ENCODE measurements at places on chromosomes 5 and 9. TPM values are rescaled to one million over a fixed set of nuclear protein-coding genes. Genes with fewer than 3 reads are reported as not detected.

CDH10 gene
- total RNA-seq = not detected

DNA sequence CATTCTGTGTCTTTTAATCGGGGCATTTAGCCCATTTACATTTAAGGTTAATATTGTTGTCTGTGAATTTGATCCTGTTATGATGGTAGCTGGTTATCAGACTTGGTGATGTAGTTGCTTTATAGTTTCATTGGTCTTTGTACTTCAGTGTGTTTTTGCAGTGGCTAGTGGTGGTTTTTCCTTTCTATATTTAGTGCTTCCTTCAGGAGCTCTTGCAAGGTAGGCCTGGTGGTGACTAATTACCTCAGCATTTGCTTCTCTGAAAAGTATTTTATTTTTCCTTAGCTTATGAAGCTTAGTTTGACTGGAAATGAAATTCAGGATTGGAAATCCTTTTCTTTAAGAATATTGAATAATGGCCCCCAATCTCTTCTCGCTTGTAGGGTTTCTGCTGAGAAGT, 156.9 kb downstream of the CNTLN start:
- no peak overlapping the region for H3K27ac ChIP-seq
- H3K4me3 ChIP-seq = no peak overlapping the region
- H3K27me3 ChIP-seq = no peaks in the 10 kb centered on the region
- DNase-seq = no peak
- no peaks in the 10 kb centered on the region for H3K36me3 ChIP-seq

GRCh38 chr5:142777099-142777498, 6.9 kb downstream of the ARHGAP26 start:
- no peak overlapping the region for H3K4me3 ChIP-seq
- H3K36me3 ChIP-seq = no peaks in the 10 kb centered on the region
- no peak overlapping the region for H3K27ac ChIP-seq
- no peak for DNase-seq
- no peaks in the 10 kb centered on the region for H3K27me3 ChIP-seq

GRCh38 chr9:131441441-131441840, 47.6 kb downstream of the PRRC2B start:
- no peak overlapping the region for H3K27ac ChIP-seq
- no peak for DNase-seq
- no peaks in the 10 kb centered on the region for H3K27me3 ChIP-seq
- H3K4me3 ChIP-seq = no peak overlapping the region
- H3K4me1 ChIP-seq = no peaks in the 10 kb centered on the region
- peaks cover 88% of the 10 kb centered on the region for H3K36me3 ChIP-seq

GRCh38 chr9:88064554-88064953, 73.7 kb downstream of the SPATA31C2 start:
- H3K4me1 ChIP-seq = no peaks in the 10 kb centered on the region
- no peak overlapping the region for H3K27ac ChIP-seq
- no peaks in the 10 kb centered on the region for H3K27me3 ChIP-seq
- H3K4me3 ChIP-seq = no peak overlapping the region
- no peaks in the 10 kb centered on the region for H3K36me3 ChIP-seq

- H3K4me1 ChIP-seq = peaks cover 30% of the 10 kb centered on the region
- H3K27me3 ChIP-seq = no peaks in the 10 kb centered on the region
- peak; percentile 40 for DNase-seq
- peak overlapping the region; percentile 9 for H3K4me3 ChIP-seq
These were observed 1107.0 kb upstream of the SEMA6A start for GRCh38 chr5:117681431-117682254.

- H3K4me3 ChIP-seq = no peak overlapping the region
- no peak for DNase-seq
- H3K4me1 ChIP-seq = no peaks in the 10 kb centered on the region
- no peak overlapping the region for H3K27ac ChIP-seq
- H3K36me3 ChIP-seq = no peaks in the 10 kb centered on the region
These were observed 624.0 kb upstream of the KLF4 start for GRCh38 chr9:108113596-108113995.

NLN gene
- 32.0 TPM for total RNA-seq

DNA sequence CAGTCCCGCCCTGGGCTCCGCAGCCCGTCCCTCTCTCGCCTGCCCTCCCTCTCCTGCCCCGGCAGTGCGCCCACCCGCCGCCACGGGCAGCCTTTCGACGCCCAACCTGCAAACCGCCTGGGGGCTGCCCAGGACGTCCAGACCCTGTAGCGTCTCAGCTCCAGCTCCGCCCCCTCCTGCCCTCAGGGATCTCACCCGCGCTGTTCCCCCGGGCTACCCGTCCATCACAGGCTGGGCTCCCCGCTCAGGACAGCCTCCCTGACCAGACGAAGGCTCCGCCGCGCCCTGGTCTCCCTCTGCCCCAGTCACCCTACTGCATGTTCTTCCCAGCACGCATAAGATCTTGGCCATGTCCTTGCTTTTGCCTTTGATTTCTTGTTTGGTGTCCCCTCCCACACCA, 1.4 kb downstream of the RASGEF1C start:
- H3K27ac ChIP-seq = no peak overlapping the region
- no peaks in the 10 kb centered on the region for H3K4me1 ChIP-seq

- no peaks in the 10 kb centered on the region for H3K4me1 ChIP-seq
- no peak for DNase-seq
- H3K4me3 ChIP-seq = no peak overlapping the region
- no peak overlapping the region for H3K27ac ChIP-seq
- no peaks in the 10 kb centered on the region for H3K36me3 ChIP-seq
- H3K27me3 ChIP-seq = no peaks in the 10 kb centered on the region
These were observed 388.7 kb downstream of the PRELID2 start for GRCh38 chr5:145446412-145446811.

DNA sequence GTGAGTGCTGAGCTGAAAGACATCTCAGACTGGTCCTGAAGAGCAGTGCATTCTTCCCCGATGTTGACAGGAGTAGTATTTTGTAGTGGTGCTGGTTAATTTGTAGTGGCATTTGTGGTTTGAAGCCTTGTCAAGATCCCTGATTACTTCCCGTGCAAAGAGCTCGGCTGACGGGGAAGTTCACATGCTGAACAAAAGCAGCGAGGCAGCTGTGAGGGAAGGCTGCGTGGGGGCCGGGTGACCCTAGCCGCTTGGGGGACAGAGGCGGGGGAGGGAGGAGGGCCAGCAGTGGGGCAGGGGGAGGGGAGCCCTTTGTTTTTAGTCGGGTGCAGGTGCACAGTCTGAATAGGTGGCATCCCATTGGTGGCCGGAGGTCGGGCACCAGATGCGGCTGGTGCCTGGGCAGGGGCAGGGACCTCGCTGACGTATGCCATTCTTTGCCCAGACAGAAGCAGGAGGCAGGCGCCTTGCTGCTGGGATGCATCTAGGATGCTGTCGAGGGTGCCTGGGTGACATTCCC, 64.7 kb downstream of the CRB2 start:
- H3K4me1 ChIP-seq = no peaks in the 10 kb centered on the region
- H3K27ac ChIP-seq = no peak overlapping the region
- no peak for DNase-seq
- H3K27me3 ChIP-seq = no peaks in the 10 kb centered on the region

GRCh38 chr9:114116126-114116747, 17.1 kb upstream of the KIF12 start:
- DNase-seq = no peak
- no peak overlapping the region for H3K27ac ChIP-seq
- no peak overlapping the region for H3K4me3 ChIP-seq
- H3K36me3 ChIP-seq = no peaks in the 10 kb centered on the region
- H3K4me1 ChIP-seq = peaks cover 3% of the 10 kb centered on the region

PTGES gene
- 0.76 TPM for total RNA-seq

GRCh38 chr9:14741369-14741768, 18.8 kb upstream of the CER1 start:
- H3K27ac ChIP-seq = no peak overlapping the region
- H3K4me3 ChIP-seq = no peak overlapping the region
- DNase-seq = no peak
- H3K4me1 ChIP-seq = no peaks in the 10 kb centered on the region
- no peaks in the 10 kb centered on the region for H3K27me3 ChIP-seq
- no peaks in the 10 kb centered on the region for H3K36me3 ChIP-seq

FCN2 gene
- total RNA-seq = not detected

WDR36 gene
- total RNA-seq = 62.9 TPM

DNA sequence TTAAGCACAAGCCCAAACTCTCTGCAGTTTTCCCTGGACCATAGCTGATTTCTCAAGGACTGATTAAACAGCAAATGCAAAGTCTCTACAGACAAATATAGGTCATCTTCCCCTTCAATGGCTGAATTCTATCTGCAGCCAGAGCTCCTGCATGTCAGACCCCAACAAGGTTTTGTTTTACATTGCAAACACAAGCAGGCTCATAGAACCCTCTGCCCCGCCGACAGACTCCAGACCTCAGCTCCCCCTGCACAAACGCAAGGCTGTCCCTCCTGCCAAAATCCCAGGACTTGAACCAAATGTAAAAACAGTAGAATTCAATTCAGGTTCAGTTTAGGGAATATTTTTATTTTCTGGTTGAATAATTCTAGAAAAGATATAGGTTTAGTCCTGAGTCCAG, 526.7 kb upstream of the TRPC7 start:
- no peaks in the 10 kb centered on the region for H3K27me3 ChIP-seq
- no peak overlapping the region for H3K4me3 ChIP-seq
- H3K36me3 ChIP-seq = no peaks in the 10 kb centered on the region
- H3K27ac ChIP-seq = no peak overlapping the region
- DNase-seq = no peak

DNA sequence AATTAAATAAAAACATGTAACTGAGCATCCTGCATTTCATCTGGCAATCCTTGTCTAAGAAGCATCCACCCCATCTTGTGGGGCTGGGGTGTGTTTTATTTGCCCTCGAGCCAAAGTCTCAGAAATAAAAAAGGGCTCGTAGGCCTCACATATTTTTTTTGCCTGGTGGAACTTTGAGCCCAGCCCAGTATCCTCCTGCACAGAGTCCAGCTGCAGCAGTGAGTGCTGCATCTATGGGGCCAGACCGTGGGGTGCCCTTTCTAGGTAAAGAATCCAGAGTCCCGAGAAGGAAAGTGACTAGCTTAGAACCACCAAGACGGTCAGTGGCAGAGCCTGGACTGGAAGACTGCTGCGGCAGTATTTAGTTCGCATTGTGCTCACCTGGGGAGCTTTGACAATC, 33.1 kb downstream of the NEURL1B start:
- no peaks in the 10 kb centered on the region for H3K27me3 ChIP-seq
- DNase-seq = no peak
- no peak overlapping the region for H3K27ac ChIP-seq
- H3K36me3 ChIP-seq = peaks cover 10% of the 10 kb centered on the region
- H3K4me3 ChIP-seq = no peak overlapping the region

TEK gene
- total RNA-seq = 2.3 TPM

- H3K4me3 ChIP-seq = no peak overlapping the region
- no peaks in the 10 kb centered on the region for H3K36me3 ChIP-seq
- H3K27ac ChIP-seq = no peak overlapping the region
- peaks cover 9% of the 10 kb centered on the region for H3K4me1 ChIP-seq
These were observed 412.4 kb upstream of the ZNF462 start for GRCh38 chr9:106450549-106450948.

Data from SJCRH30 (cell line).